ENCODE measurements at places on chromosomes 11 and 22. TPM values are rescaled to one million over a fixed set of nuclear protein-coding genes. Genes with fewer than 3 reads are reported as not detected.

GRCh38 chr22:27918341-27919221 is 475 bp downstream of the PITPNB start:
- DNase-seq = peak; percentile 91

GRCh38 chr11:125871391-125872137 is 15.9 kb upstream of the HYLS1 start:
- DNase-seq = no peak

DNA sequence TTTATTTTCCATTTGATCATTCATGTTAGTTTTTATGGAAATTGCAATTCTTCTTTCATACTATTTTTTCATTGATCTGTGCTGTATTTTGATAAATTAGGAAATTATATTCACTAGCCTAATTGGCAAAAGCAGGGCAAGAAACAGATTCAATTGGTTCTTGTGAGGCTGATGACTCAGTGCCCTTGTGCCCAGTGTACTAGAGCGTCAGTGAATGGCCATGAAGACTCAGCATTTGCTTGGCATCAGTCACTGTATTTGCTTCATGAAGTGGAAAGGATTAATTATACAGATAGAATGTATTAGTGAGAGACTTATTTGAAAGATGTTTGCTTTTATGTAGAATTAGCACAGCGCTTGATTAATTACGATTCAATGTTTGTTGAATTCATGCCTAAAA is 31.8 kb downstream of the MRGPRX1 start:
- no peak for DNase-seq

GRCh38 chr11:86748296-86748695 is 52.0 kb upstream of the PRSS23 start:
- no peak for DNase-seq

DNA sequence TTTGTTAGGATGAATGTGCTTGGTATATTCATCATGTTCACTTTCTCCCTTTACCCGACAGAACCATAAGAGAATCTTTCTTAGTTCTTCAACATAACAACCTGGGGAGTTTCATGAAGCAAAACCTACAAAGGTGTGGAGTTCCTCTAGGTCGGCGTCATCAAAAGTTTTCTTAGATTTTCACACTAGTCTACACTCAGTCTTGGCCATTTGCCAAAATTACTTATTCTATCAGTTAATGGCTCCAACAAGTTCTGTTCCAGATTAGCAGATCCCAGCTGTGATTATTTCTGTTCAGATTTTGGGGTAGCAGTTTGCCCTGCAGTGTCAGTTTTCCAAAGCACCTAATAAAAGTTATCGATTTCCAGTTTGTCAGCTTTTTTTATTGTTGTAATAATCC is 935.8 kb upstream of the RAG2 start:
- no peak for DNase-seq

DNA sequence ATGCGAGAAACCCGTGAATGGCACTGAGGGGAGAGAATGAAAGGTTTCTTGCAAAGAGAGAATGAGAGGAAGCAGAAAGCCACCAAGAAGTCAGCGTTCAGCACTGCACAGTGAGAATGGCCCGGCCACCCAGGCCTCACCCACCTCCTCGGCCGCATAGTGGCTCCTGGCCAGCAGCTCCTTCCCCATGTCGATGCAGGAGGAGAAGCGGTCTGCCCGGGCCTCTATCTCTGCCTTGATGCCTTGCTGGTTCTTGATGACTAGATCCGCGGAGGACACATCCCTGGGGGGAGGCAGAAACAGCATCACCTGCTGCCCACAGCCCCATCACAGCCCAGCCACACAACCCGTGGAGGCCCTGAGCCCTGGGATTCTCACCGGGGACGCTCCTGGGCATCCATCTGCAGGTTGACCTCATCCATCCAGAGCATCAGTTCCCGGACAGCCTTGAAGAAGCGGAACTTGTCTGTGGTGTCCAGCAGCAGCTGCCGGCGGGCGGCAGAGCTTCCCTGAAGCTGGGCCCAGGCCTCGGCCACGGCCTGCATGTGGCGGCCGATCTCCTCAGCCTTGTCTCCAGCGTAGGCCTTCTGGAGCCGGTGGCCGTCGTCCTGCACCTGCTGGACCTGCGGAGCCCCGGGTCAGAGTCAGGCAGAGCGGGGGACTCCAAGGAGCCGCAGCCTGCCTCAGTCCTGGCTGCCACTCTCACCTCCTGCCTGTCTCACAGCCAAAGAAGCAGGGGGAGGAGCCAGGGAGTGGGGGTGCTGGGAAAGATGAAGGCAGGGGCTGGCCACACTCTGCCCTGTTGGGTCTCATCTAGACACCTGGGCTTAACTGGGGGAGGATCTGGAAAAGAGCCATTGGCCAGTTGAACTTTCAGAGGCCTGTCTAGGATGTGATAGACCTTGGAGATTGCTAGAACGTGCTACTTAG is 12.2 kb upstream of the RBM4B start:
- DNase-seq = no peak

- no peak for DNase-seq
Measured at GRCh38 chr11:117986981-117987574, 884 bp downstream of the IL10RA start.

- DNase-seq = no peak
Measured at GRCh38 chr11:60858731-60859464, 3.1 kb upstream of the PTGDR2 start.

GRCh38 chr11:77517753-77518152 is 43.9 kb upstream of the PAK1 start:
- no peak for DNase-seq

DNA sequence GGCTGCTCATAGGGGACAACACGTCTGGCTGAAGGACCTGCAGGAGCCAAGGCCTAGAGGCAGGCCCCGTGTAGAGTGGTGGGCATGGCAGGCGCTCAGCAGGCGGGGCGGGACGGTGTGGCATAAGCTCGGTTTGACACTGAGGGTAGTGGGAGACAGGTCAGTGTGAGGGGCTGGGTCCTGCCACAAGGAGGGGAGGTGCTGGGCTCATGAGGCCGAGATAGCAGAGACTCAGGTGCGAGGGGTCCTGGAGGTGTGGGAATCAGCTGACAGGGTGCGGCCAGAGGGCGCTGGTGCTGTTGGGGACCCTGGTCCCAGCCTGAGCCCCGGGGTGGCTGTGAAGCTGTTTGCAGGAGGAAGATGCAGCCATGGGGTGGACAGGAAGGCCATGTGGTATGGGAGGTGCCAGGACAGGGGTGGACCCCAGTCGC is 6.7 kb downstream of the SLC22A12 start:
- DNase-seq = no peak

Gene CDC45
- total RNA-seq = 2.8 TPM

Gene KCNQ1
- total RNA-seq = 0.81 TPM

Gene EMID1
- 3.2 TPM for total RNA-seq

All from lower leg skin (tissue), 4 donors.